SIG-M5 (cell line): ENCODE measurements at places on chromosomes 11 and 22.

- no peak for DNase-seq
These were observed 23.7 kb downstream of the WBP2NL start for GRCh38 chr22:42022162-42022847.

DNA sequence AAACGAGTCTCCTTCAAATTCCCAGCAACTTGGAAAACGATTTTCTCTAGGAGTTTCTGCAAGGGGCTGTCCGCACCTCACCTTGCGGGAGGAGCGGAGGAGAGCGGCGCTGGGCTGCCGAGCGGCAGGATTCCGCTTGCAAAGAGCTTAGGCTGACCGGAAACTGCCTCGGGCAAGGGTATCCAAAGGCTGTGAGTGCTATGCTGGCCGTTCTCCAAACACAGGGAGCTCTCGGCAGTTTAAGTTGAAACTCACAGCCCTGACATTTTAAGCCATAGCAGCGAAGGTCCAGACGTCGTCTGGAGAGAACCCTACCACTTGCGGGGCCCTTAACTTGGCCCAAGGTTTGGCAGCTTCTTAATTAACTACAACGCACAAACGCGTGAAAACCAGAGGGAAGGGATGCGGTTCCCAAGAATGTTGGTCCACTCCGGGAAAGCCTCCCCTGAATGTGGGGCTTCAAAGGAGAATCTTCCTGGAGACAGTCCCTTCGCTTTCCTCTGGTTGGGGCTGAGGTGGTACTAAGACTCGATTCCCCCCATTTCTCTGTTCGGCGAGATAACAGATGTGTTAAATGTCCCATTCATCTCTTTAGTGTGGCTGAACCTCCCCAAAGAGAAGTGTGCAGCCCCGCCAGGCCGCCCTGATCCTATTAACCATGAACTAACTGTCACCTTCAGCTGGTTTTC is 1.1 kb upstream of the DBX1 start:
- DNase-seq, result no peak

GRCh38 chr11:132644520-132645239 is 887.6 kb downstream of the OPCML start:
- no peak for DNase-seq

DNA sequence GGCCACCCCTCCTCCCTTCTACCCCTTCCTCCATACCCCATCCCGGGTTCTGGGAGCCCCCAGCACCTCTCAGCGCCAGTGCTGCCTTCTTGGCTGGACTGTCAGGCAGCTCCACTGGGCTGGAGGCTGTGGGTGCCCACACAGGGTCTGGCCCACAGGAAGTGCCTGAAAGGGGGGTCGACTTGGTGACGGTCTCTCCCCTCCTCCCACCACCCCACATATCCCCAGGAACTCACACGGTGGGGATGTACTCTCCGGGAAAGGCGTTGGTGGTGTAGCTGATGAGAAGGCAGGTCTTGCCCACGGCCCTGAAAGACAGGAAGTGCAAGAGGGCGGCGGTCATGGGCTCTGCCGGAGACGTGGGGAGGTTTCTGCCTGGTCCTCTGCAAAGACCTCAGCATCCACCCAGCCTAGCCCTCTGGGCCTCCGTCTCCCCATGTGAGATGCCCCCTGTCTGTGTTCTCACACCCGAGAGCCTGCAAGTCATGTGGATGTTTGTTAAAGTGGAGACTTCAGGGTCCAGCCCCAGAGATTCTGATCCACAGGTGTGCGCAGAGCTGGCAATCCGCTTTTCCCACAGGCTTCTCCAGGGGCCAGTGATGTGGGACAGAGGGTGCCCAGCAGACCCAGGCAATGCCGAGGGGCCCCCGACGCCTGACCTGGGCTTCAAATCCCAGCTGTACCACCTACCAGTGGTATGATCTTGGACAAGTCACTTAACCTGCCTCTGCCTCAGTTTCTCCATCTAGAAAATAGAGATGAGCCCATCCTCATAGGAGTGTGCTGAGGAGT is 2.5 kb downstream of the RAC2 start:
- no peak for DNase-seq

DNA sequence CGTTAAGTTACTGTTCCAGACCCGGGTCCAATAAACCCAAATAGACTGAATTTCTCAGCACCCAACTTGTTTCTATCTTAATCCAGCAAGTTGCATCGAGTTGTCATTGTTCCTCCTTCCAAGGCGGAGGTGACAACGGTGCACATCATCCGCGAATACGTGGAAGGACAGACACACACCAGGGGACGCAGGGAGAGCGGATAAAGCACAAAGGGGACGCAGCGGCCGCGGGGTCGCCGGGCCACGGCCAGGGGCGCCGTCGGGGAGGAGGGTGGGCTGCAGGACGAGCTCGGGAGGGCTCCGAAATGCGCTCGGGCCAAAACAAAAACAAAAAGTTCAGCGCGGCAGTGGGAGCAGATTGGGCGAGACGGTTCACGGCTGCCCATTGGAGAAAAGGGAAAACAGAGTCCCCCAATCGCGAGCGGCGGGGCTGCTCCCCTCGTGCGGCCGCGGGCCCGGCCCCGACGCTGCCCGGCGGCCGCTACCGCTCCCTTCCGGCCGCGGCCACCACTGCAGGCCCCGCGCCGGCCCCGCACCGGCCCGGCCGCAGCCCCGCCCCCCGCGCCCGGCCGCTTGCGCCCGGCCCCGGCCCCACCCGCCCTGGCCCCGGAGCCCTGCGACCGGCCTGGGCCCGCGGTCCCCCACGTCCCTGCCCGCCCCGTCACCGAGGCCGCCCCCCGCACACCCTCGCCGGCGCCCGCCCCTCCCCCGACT is 518 bp downstream of the KMT5B start:
- no peak for DNase-seq

GRCh38 chr11:77200351-77201268 is 72.6 kb downstream of the MYO7A start:
- DNase-seq, result no peak

DNA sequence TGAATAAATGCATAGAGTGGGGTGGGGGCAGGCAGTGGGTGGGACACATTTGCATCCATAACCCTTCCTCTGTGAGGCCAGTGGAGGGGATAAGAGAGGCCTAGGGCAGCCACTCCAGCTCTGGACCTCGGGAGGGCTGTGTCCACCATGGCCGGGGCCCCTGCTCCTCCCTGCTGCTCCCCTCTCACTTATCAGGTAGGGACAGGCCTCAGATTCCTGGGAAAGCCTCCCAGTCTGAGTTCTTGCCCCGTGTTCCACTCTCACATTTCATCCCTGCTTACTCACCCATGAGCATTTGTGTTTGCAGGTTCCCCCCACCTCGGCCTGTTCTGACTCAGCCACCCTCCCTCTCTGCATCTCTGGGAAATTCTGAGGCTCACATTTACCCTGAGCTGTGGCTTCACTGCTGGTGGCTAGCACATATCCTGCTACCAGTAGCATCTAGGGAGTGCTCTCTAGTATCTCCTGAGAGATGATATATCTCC is 128.7 kb upstream of the TOP3B start:
- no peak for DNase-seq

DNA sequence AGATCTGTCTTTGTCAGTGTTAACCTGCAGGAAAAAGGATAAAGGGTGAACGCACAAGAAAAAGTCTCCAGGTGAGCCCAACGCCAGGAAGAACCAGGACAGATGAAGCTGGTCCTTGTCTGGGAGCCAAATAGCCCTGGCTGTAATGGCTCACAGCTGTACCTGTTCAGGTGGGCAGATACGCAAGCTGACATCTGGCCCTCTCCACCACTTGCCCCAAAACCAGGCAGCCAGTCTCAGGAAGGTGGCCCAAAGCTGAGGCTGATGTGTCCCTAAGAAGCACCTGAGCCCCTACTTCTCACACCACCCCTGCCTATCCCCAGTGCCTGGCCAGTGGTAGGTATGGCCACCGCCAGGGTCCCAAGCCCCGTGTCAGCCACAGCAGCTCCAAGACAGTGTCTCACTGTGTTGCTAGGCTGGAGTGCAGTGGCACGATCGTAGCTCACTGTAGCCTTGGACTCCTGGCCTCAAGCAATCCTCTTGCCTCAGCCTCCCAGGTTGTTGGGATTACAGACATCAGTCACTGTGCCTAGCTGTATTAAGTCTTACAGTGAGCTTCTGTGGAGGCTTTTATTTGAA is 14.8 kb downstream of the TOP3B start:
- DNase-seq, result no peak
